ENCODE measurements at places on chromosomes 5 and 9. TPM values are rescaled to one million over a fixed set of nuclear protein-coding genes. Genes with fewer than 3 reads are reported as not detected.

TUSC1 gene
- total RNA-seq = 6.8 TPM

UBE2QL1 gene
- not detected for total RNA-seq

PLCXD3 gene
- 0.19 TPM for total RNA-seq

SLC6A19 gene
- not detected for total RNA-seq

DNAI1 gene
- not detected for total RNA-seq

MSMP gene
- total RNA-seq = 6.2 TPM

ANKRD18B gene
- 0.49 TPM for total RNA-seq

BNC2 gene
- 10.4 TPM for total RNA-seq

NUDT2 gene
- total RNA-seq = 19.1 TPM

LRRC19 gene
- total RNA-seq = not detected

COL23A1 gene
- total RNA-seq = under 0.01 TPM

STC2 gene
- total RNA-seq = 6.6 TPM

MYOZ3 gene
- 0.88 TPM for total RNA-seq
